NCI-H2107 (cell line): ENCODE measurements at places on chromosomes 6 and 20.

DNA sequence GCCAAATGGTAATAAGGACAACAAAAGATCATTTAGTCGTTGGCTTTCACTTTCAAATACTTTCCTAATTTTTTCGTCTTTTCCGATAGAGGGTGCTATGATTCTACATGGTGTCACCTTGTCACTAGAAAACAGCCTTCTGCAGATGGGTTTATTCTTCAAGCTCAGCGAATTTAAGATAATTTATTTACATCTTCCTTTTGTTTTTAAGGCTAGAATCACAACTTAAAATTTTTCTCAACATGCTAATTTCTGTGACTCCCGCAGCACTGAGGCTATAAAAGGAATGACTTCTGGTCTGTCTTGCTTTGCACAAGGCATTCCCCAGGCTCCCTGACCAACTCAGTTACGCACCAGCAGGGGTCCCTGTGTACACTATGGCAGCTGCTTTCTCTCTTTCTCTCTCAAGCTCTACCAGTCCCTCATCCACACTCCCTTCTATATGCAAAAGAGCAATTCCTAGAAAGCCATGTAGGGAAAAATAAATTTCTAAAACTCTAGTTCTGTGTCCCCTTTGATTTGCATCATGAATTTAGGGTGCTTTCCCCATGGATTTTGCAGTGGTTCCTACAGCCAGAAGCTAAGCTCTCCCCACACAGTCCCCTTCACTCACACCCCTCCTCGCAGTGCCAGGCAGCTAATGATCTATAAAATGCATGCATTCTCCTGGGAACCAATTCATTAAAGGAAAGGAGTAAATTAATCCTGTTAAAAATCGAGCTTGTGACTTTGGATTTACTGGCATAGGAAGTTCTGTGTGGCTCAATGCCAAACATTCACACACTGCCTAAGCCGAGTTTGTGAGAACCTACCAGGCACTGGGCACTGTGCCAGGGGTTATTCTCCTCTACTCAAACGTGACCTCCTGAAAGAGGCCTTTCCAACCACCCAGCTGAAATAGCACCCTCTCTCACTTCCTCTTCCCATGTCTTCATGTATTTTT is 74.5 kb downstream of the DCDC2 start:
- peak; percentile 61 for DNase-seq

- no peak for DNase-seq
Measured at GRCh38 chr6:4153514-4153985, 18.2 kb upstream of the ECI2 start.

GRCh38 chr20:56735084-56735642 is 106.1 kb downstream of the TFAP2C start:
- no peak for DNase-seq

GRCh38 chr6:36276581-36277536 is 7.0 kb downstream of the PNPLA1 start:
- DNase-seq: no peak

- no peak for DNase-seq
Measured at GRCh38 chr6:105619971-105620741, 217.3 kb upstream of the PREP start.

DNA sequence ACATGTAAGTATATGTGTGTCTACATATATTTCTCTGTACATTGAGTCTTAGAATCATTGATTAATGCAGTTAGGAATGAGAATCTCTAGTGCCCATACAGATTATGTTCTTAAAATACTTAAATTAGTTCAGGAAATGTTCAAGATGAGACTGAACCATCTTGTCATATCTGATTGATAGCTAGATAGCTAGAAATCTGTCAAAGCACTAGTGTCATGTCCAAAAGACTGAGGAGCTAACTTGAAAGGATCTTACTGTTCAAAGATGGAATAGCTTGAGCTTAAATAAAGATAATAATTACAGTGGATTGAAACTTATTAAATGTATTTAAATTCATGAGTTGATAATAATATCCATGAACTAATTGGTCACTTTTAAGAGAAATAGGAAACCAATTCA is 191.7 kb upstream of the TCF21 start:
- no peak for DNase-seq

GRCh38 chr6:112744827-112745226 is 397.7 kb downstream of the RFPL4B start:
- no peak for DNase-seq

- DNase-seq: no peak
Measured at GRCh38 chr6:101453221-101453620, 59.7 kb downstream of the GRIK2 start.

DNA sequence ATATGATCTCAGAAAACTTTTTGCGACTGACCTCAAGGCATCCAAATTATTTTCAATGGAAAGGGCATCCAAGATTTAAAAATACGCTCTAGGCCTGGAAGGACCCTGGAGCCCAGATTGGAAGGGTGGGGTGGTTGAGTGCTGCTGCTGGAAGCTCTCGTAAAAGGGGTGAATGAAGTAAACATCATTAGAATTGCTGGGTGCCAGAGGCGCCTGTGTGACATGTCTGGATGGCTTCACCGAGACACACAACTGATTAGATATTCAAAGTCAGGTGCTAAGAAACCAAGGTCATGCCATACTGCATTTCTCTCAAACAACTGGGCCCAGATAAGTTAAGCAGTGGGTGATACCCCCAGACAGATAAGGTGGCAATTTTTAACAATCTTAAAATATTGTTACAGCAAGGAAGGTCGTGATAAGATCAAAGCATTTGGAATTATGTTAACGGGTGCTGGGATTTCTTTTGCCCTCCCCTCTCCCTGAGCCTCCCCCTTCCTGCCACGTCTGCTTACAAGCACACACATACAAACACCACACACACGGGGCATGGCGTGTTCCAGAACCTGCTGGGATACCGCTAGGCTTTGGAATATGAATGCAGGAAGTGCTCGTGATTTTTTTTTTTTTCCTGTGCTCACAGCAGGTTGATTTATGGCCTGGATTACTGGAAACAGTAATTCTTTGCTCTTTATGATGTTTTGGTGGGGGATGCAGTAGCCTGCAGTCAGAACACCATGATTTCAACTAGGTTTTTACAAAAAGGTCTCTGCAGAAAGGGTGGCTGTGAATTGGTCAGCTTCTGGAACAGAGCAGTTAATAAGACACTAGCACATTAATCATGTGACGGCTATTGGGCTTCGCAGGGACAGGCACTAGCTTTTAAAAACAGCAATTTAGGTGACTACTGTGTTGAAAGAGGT is 551.2 kb downstream of the QKI start:
- DNase-seq: no peak

- no peak for DNase-seq
Measured at GRCh38 chr6:43847741-43848630, 78.0 kb downstream of the VEGFA start.

GRCh38 chr6:155591741-155592140 is 136.1 kb upstream of the NOX3 start:
- no peak for DNase-seq

DNA sequence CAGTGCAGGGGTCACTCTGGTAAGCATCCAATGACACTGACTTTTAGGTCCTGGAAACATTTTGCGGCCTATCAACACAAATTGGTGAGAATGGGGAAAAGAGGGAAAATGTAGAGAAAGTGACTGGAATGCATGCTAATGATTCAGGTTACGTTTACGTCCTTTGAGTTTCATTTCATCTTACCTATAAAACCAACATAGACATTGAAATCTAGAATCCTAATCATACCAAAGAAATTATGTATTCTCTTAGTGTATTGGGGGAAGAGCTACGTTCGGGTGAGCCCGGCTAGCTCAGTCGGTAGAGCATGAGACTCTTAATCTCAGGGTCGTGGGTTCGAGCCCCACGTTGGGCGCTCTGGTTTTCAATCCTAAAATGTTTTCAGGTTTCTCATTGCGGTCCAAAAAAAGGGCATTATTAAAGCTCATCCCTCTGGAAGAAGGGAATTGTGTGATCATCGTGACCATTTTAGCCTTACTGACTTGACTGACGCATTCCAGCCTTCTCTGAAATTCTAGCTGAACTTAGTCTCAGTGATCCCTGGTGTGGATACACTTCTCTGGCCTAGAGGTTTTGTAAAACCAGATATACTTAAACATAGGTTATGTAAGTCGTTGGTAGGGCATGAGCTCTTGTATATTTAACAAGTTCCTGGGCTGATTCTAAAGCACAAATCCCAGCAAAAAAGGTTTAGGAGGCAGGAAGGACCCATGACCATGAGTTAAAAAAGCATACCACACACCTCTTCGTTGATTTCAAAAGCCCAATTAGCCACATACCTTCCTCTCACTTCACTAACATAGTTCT is 18.3 kb downstream of the HMGN4 start:
- no peak for DNase-seq

GRCh38 chr6:158698931-158699330 is 49.1 kb downstream of the SYTL3 start:
- no peak for DNase-seq

DNA sequence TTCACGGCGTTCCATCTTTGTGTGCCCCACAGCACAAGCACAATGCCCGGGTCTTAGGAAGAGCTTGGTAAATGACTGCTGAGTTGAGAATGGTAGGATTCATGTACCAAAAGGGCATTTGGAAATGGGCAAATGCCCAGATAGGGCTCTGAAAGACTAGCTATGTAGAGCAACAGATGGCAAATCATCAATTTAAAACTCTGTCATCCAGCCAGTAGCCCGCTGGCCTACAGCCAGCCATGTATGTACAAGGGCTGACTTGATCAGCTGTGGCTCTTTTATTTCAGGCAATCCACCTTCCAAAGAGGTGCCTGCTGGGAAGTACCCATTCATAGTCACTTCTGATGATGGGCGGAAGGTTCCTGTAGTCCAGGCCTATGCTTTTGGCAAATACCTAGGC is 35.1 kb downstream of the NT5E start:
- DNase-seq: no peak

GRCh38 chr6:136365776-136366354 is 76.2 kb upstream of the BCLAF1 start:
- DNase-seq: no peak

DNA sequence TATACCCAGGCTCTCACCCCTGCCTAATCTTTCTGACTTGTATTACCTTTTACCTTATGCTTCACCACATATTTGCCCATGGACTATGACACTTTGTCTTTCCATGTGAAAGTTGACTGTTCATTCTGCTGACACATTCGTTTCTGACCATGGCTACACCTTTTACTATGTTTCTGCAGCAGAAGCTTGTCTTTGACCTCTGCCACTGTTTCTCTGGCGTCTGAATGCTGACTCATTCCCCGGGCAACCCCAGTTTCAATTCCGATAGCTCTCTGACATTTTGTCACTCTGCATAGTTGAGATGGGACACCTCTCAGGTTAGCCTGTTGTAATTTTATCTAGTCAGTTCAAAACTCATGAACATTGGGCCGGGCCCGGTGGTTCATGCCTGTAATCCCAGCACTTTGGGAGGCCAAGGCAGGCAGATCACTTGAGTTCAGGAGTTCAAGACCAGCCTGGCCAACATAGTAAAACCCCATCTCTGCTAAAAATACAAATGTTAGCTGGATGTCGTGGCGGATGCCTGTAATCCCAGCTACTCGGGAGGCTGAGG is 50.7 kb downstream of the SLC26A8 start:
- DNase-seq: no peak

- DNase-seq: no peak
Measured at GRCh38 chr6:47700053-47700452, 1.7 kb downstream of the ADGRF4 start.

- no peak for DNase-seq
Measured at GRCh38 chr20:32839982-32840285, 18.8 kb upstream of the EFCAB8 start.

GRCh38 chr6:129647044-129647443 is 62.9 kb downstream of the ARHGAP18 start:
- no peak for DNase-seq

- DNase-seq: no peak
Measured at GRCh38 chr6:44697327-44697726, 309.8 kb downstream of the CDC5L start.

DNA sequence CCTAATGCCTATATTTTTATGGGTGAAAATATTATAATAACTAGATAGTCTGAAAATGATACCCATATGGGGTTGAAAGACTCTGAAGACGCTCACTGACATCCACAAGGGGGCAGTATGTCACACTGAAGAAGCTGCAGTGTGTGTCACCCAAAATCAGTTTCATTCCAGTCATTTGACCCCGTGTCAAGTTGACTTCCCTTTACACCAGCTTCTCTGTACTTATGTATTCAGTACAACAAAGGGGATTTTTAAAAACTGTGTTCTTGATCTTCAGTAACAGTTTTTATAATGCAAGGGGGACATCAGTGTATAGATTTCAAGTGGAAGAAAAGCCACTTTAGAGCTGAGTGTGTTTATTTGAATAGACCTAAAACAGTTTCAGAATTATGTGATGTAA is 19.3 kb downstream of the FAXC start:
- DNase-seq: peak; percentile 36

GRCh38 chr20:57501461-57502335 is 23.2 kb downstream of the CTCFL start:
- no peak for DNase-seq

DNA sequence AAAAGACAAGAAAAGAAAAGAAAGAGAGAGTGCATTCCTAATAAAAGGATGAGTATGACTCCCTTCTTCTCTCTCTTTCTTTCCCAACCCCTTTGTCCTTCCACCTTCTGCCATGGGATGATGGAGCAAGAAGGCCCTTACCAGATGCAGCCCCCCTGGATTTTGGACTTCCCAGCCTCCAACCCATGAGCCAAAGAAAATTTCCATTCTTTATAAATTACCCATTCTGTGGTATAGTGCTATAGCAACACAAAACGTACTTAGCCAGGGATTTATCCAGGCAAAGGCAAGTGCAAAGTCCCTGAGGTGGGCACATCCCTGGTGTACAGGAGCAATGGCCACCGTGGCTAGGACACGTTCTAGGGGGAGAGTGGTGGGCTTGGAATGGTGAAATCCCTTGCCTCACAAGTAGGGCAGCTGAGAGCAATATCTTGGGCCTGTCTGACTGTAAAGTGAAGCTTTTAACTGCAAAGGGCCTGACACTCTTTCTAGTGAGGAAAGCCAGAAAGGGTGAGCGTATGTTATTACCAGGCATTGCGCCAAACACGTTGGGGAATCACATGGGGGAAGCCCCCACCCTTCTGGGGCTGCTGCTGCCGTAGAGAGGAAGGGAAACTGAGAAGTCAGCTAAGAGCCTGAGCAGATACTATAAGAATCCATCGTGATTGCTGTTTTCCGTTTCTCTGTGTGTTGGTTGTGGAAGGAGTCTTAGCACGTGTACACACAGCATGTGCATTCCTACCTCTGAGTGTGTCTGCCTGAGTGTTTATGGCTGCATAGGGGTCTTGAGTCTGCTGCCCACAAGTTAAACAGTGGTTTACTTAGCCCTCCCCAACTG is 50.7 kb upstream of the SIRPA start:
- no peak for DNase-seq

DNA sequence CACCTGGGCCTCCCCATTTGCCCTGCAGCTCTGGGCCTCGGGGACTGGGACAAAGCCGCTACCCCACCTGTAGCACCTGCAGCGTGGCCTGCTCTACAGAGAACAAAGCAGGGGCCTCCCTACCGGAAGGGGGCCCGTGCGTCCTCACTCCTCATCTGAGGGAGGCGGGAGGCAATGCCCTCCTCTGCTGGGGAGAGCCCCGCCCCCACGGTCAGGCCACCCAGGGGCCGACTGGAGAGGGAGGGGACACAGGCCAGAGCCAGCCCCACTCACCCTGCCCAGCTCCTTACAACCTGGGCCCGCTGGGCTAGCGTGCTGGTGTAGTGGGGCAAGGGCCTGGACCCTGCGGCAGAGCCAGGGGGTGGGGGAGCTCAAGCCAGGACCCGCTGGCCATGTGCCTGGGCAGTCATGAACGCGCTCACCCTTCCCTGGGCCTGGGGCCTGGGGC is 8.0 kb downstream of the LAMA5 start:
- DNase-seq: no peak
